H9 (cell line): ENCODE measurements at places on chromosomes 11 and 22. TPM values are rescaled to one million over a fixed set of nuclear protein-coding genes. Genes with fewer than 3 reads are reported as not detected.

Gene GLYAT
- not detected in 2 replicates for total RNA-seq

Gene SAA1
- total RNA-seq = not detected in 2 replicates

- peak; percentile 55 for DNase-seq
Measured at GRCh38 chr11:13216019-13216710, 61.4 kb upstream of the BMAL1 start.

Gene TRIM29
- not detected in 2 replicates for total RNA-seq

Gene MAPK11
- total RNA-seq = 1.5 and 2.1 TPM in 2 replicates

DNA sequence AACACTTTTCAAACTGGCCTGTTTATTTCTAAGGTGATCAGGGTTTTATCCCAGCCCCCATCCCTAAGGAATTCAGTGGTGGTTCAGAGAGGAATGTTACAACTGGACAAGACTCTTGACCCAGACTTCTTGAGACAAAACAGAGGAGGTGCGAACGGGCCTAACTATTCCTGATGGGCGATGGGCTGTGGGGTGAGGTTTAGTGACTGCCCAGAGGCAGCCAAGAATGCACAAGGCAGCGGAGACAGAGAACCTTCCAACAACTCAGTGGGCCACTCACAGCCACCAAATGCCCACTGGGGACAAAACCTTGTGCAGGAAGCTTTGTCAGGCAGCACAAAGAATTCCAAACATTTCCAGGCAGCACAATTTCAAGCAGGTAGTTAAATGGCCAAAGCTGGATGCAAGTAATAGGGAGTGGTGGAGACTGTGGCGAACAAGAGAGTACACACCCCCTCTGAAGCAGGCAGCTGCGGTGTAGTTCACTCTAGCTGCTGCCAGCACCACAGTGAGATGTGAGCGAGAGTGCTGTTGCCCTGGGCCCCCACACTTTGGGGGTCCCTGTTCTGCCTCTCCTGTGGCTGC lies 29.2 kb downstream of the SCUBE1 start:
- DNase-seq = no peak

DNA sequence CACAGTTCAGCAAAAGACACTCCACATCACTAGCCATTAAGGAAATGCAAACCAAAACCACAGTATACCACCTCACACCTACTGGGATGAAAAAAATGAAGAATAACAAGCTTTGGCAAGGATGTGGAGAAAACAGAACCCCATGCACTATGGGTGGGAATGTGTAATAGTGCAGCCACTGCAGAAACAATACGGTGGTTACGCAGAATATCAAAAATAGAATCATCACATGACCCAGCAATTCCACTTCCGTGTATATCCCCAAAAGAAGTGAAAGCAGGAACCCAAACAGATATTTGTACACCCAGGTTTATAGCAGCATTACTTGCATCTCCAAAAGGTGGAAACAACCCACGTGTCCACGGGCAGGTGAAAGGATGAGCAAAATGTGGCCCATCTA lies 20.8 kb downstream of the CARS1 start:
- no peak for DNase-seq

Gene KRTAP5-7
- not detected in 2 replicates for total RNA-seq

Gene EIF1AD
- total RNA-seq = 46.7 and 52.6 TPM in 2 replicates

DNA sequence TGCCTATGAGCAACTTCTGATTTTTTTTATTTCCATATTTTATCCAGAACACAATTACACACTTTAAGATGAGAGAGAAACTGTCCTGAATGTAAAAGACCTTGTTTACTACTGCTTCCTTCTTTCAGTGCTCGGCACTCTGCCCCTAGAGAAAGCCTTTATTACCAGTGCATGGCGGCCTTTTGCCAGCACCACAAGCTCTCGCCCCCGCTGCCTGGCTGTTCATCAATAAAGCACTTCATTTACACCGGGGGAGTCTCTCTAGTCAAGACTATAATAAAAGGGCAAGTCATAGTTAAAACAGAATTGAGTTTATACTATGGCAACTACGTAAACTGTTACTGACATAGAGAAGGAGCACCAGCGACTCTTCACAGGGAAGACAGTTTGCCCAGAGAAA lies 259.5 kb downstream of the CADM1 start:
- DNase-seq = no peak

- DNase-seq = no peak
Measured at GRCh38 chr11:66280428-66280827, 2.5 kb downstream of the CNIH2 start.

- no peak for DNase-seq
Measured at GRCh38 chr11:2810411-2811205, 75.0 kb downstream of the CDKN1C start.

GRCh38 chr22:39638958-39639357 lies 68.4 kb downstream of the CACNA1I start:
- no peak for DNase-seq

DNA sequence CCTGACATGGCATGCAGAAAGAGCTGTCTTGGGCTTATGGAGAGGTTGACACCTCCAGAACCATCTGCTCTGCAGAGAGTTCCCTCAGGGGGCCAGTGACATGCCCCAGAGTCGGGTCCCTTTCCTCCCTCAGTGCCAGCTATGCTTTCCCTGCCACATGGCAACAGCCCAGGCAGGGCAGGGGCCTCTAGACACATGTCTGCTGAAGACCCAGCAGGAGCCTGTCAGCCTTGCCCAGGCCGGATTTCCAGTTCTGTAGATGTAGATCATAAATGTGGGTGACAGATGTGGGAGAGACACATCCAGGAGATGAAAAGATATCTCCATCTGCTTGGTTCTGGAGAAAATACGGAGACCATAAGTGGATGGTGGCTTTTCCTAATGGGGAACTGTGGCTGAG lies 25.5 kb downstream of the NAV2 start:
- no peak for DNase-seq
